Caudate nucleus (tissue), 63 donors: ENCODE measurements at places on chromosomes 16 and 17.

DNA sequence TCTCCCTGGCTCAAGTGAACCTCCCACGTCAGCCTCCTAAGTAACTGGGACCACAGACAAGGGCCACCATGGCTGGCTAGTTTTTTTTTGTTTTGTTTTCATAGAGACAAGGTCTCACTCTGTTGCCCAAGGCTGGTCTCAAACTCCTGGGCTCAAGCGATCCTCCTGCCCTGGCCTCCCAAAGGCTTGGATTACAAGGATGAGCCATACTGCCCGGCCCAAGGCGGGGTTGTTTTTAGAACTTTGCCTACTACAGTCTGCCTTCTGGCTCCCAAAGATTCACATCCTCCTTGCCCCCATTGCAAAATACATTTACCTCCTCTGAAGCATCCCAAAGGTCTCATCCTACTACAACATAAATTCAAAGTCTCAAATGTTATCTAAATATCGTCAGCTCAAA, 49.5 kb upstream of the PHOSPHO1 start:
- DNase-seq = no peak

DNA sequence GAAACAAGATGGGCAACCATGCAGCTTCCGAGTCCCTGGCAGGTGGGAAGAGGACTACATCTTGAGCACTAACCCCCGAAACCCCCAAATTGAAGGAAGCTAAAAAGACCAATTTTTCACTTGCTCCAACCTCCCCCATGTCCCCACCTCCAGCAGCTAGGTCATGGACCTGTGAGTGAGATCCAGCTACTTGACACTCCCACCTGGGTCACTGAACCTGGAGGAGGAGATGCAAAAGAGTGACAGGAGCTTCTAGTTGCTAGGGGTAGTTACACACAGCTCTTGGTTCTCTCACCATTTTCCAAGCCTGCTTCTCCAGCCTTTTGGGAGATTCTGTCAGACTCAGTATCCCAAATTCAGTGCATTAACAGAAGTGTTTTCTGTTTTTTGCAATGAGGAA, 11.2 kb downstream of the PDZD9 start:
- no peak for DNase-seq

- DNase-seq = no peak
Observed at GRCh38 chr16:86359571-86359970, 150.8 kb upstream of the FOXF1 start.

GRCh38 chr16:30846649-30847402, 47.1 kb downstream of the BCL7C start:
- no peak for DNase-seq

- no peak for DNase-seq
Observed at GRCh38 chr16:80806927-80807340, 2.5 kb upstream of the CDYL2 start.

DNA sequence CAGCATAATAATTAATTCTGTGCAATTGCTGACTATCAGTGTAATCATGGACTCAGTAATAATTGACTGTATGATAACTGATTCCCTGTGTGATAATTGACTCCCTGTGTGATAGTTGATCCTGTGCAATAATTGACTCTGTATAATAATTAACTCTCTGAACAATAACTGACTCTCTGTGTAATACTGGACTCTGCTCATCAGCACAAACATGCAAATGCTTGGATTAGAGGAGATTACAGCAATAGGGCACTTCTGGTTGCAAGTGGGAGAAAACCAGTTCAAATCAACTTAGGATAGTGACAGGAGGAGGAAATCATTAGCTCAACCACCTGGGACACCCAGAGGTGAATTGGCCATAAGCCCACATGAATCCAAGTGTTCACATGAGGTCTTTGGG, 582.1 kb downstream of the RBFOX1 start:
- DNase-seq = no peak

DNA sequence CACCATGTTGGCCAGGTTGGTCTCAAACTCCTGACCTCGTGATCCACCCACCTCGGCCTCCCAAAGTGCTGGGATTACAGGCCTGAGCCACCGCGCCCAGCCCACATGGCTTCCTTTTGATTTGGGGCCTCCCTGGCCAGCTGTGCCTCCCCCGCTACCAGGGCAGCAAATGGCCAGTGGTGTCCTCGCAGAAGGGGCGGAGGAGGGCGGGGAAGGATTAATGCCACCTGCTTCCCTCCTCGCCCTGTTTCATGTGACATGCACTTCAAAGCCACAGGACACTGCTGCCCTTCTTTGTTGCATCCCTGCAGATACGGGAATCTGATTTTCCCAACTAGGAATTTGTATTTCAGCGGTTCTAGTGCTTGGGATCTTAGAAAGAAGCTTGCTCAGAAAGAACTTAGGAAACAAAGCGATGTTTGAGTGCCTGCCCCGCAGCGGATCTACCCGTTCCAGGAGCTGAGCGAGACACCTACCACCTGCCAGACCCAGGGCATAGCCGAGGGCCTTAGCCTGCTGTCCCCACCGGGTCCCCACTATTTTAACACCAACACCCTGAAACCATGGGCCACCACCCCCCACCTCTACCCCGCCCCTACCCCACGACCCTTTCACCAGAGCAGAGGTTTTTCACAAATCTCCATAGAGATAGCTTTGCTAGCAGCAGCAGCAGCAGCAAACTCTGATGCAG, 37.7 kb upstream of the CCDC182 start:
- DNase-seq = no peak

GRCh38 chr17:29597361-29598172, 4.6 kb downstream of the ANKRD13B start:
- no peak for DNase-seq

DNA sequence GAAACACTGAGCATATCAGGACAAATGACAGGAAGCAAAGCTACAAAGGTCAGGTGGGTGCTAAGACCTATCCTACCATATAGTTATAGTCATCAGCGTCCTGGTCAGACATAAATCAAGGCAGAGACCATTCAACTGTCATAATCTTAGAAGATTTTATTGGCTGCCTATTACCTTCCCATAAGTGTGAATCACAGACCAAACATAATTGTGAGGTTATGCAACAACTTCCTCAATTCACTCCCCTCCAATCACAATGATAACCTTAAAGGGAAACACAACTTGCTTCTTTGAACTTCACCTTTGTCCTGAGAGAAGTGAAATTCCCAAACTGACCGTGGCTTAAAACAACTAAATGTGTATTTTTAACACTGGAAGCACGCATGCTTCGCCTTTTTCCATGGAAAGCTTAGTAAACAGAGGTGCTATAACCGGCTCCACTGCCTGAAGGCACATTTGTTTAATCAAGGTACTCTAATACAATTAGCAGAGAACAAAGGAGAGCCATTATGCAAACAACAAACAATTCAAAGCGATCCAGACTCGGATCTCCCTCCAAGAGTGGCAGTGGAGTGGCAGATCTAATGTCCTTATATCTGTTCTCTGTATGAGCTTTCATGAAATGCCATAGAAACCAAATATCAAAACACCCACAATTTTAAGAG, 84.9 kb downstream of the TMEM114 start:
- DNase-seq = no peak

- DNase-seq = no peak
Observed at GRCh38 chr17:27259356-27259755, 34.6 kb upstream of the WSB1 start.

- DNase-seq = no peak
Observed at GRCh38 chr17:78992542-78993212, 13.0 kb upstream of the LGALS3BP start.

GRCh38 chr17:81342269-81343070, 47.4 kb upstream of the SLC38A10 start:
- DNase-seq = no peak

- DNase-seq = no peak
Observed at GRCh38 chr17:43025766-43026537, 921 bp downstream of the RND2 start.

- no peak for DNase-seq
Observed at GRCh38 chr17:79883202-79883601, 44.0 kb upstream of the CBX4 start.

- DNase-seq = no peak
Observed at GRCh38 chr16:11149011-11149616, 106.9 kb downstream of the SOCS1 start.

- no peak for DNase-seq
Observed at GRCh38 chr17:28715217-28715616, 2.5 kb downstream of the RAB34 start.

GRCh38 chr16:3536271-3536731, 35.5 kb downstream of the CLUAP1 start:
- no peak for DNase-seq

DNA sequence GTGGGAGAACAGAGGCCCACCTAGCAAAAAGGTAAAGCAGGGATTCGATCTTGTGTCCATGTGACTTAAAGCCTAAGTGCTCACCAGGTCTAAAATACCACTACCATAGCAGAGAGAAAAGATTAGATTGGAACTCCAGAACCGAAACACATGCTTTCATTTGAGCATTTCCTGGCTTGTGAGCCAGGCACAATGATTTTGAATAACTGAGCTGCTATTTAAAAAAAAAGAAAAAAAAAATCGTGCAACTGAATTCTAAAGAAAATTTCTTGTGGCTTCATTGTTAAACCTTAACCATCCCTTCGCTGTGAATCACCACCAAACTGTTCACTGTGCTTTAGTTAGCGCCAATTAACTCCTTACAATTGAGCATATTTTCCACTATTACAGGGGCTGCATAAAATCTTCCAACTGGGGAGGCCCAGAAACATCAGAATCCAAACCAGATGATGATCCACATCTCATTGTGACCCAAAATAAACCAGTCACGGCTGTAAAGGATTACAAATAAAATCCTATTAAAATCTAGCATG, 366.4 kb upstream of the ERCC4 start:
- no peak for DNase-seq

- no peak for DNase-seq
Observed at GRCh38 chr17:20223808-20224328, 214.7 kb downstream of the SPECC1 start.

DNA sequence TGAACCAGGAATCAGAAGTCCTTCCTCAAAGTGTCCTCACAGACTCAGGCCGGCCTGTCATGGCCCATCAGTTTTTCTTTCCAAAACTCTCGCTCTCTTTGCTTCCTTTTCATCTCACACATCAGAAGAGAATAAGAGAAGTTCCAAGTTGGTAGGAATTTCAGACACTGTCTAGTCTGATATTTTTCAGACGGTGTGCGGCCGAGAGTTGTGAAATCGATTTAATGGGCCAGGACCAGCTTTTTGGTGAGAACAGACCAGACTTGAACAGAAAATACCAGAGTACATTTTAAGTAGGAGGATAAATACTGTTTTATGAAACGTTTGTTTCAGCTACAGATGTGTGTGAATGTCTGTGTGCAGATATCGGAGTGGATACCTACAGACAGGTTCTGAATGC, 24.8 kb upstream of the RCVRN start:
- no peak for DNase-seq

- no peak for DNase-seq
Observed at GRCh38 chr16:68332411-68333121, 21.7 kb downstream of the PRMT7 start.

DNA sequence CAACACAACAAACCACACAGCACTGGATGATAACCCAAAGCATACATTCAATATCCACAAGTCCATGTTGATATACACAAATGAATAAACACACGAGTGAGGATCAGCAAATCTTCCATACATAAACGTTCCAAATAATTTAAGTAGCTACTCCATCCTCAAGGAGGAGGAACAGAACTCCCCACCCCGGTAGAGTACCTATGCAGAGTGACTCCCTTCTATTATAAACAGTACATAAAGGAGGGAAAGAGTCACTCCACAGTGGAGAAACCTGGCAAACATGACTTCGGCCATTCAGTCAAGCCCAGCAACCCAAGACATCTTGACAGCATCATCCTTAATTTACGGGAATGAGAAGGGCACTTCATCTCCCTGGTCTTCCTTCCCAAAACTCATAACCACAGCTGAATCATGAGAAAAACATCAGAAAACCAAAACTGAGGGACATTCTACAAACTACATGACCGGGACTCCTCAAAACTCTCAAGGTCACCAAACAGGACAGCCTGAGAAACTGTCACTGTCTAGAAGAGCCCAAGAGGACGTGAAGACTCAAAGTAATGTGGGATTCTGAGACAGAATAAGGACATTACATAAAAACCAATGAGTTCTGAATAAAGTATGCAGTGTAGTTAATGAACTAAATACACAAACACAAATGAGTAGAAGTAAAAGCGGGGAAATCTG, 5.6 kb downstream of the USP22 start:
- no peak for DNase-seq

- DNase-seq = no peak
Observed at GRCh38 chr16:66616592-66616991, 12.1 kb downstream of the CMTM3 start.

DNA sequence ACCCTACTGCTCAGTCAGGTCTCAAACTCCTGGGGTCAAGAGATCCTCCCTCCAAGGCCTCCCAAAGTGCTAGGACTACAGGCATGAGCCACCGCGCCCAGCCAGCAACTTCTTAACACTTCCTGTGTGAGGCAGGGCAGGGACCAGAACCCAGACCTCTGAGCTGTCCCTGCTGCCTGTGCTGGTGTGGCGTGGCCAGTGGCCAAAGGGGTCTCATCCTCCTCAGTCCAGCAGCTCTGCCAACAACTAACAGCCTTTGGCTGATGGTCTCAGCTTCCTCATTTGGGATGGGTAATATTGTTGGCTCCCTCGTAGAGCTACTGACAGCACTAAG, 1.4 kb upstream of the LLGL1 start:
- DNase-seq = no peak

- no peak for DNase-seq
Observed at GRCh38 chr17:79870540-79870939, 31.3 kb upstream of the CBX4 start.

GRCh38 chr17:5485270-5486205, at the start of gene DERL2:
Gene DERL2, minus strand, starts transcription at chr17:5486178. Its CDS starts 17 bp downstream, at chr17:5486161.
- no peak for DNase-seq

DNA sequence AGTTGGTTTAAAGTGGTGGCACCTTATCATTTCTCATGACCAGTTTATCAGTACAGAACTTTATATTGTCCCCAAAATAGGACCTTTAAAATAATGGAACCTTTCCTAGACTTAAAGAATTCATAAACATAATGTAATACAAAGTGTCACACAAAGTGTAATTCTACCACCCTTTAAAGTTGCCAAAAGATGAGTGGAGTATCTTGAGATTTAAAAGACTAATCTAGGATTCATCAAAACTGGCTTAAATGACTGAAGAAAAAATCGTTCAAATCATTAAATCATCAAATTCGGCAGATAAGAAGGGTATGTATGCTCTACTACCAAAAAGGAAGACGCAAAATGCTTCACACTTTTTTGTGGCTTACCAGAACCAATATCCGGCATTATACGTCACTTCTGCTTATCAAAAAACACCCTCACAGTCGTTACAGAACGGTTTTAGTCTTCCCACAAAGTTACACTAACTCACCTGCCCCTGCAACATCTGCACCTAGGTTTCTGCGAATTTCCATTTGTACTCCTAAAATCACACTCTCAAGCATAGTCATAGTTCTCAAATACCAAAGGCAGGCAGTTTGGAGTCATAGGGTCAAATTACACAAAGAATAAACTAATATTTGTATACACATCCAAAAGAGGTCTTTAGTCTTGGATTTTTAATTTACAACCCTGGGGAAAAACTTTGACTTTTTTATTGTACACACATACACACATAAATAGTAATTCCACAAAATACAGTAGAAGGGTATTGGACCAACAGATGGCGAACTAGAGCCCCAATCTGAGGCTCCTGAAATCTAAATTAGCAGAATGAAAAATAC, 1.4 kb upstream of the KANSL1 start:
- DNase-seq = no peak
